ENCODE measurements at places on chromosomes 6 and 20. TPM values are rescaled to one million over a fixed set of nuclear protein-coding genes. Genes with fewer than 3 reads are reported as not detected.

Gene LPA
- 0.09 TPM for total RNA-seq

- DNase-seq, result no peak
- H3K36me3 ChIP-seq, result no peaks in the 10 kb centered on the region
- H3K4me3 ChIP-seq, result no peak overlapping the region
- H3K4me1 ChIP-seq, result no peaks in the 10 kb centered on the region
- no peak overlapping the region for H3K27ac ChIP-seq
Measured at GRCh38 chr6:100886076-100886475, 4.9 kb upstream of the ASCC3 start.

Gene CLPSL1
- total RNA-seq, result not detected

Gene LPIN3
- 16.2 TPM for total RNA-seq

Gene POM121L2
- 0.62 TPM for total RNA-seq

Gene SLC39A7
- total RNA-seq, result 109 TPM

- no peak for DNase-seq
- no peaks in the 10 kb centered on the region for H3K36me3 ChIP-seq
- H3K27ac ChIP-seq, result peak overlapping the region; percentile 46
- H3K4me1 ChIP-seq, result no peaks in the 10 kb centered on the region
Measured at GRCh38 chr6:151690768-151691562, 116.5 kb upstream of the ESR1 start.
